ENCODE measurements at places on chromosomes 5 and 9. TPM values are rescaled to one million over a fixed set of nuclear protein-coding genes. Genes with fewer than 3 reads are reported as not detected.

Gene PCDHGB5
- total RNA-seq: 0.15 TPM

Gene IL3
- not detected for total RNA-seq

Gene GPR21
- total RNA-seq: 1.1 TPM

Gene CARTPT
- total RNA-seq: not detected

Gene FST
- total RNA-seq: 0.34 TPM

Gene PLAC8L1
- 2.6 TPM for total RNA-seq

Gene IGFBPL1
- not detected for total RNA-seq

Gene TSLP
- 0.34 TPM for total RNA-seq

Gene GAS1
- total RNA-seq: 0.07 TPM

Data from HCT116 (cell line).